Endothelial cell of umbilical vein (primary cell): ENCODE measurements at places on chromosomes 5 and 9.

GRCh38 chr5:126014676-126015075, 408.5 kb upstream of the GRAMD2B start:
- H3K27ac ChIP-seq, result no peak overlapping the region
- no peaks in the 10 kb centered on the region for H3K27me3 ChIP-seq
- H3K4me1 ChIP-seq, result no peaks in the 10 kb centered on the region

- H3K27me3 ChIP-seq, result no peaks in the 10 kb centered on the region
- H3K27ac ChIP-seq, result no peak overlapping the region
- H3K36me3 ChIP-seq, result no peaks in the 10 kb centered on the region
- H3K4me3 ChIP-seq, result no peak overlapping the region
These were observed 342.6 kb downstream of the CETN3 start for GRCh38 chr5:90066920-90067319.

DNA sequence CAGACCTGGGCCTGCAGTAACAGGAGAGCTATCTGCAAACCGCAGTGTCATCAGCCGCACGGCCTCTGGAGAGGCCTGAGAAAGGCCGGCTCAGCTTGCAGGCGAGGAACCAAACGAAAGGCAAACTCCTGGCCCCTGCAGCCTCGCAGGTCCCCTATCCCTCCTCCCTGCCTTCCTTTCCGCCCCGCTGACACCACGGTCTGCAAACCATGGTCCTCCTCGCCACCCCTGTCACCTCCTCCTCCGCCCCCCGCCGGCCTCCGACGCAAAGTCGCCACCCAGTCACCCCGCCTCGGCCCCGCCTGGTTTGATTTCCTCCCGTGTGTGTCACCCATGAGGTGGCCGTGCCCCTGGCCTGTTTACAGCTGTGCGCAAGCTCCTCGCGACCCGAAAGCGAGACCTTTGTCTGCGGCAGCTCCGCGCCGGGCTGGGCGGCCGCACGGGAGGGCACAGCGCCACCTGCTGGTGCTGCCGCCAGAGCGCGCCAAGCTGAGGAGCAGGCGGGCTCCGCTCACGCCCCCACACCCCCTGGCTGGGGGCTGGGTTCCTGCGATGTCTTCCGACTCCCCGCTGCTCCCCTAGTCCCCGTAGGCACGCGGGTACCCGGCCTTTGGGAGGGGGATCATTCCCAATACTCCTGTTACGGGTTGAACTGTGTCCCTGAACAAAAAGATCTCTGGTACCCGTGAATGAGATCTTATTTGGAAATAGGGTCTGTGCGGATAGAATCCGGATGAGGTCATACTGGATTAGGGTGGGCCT, 19.4 kb downstream of the GBGT1 start:
- H3K4me1 ChIP-seq, result peaks cover 15% of the 10 kb centered on the region
- H3K36me3 ChIP-seq, result no peaks in the 10 kb centered on the region
- no peak overlapping the region for H3K4me3 ChIP-seq
- no peak overlapping the region for H3K27ac ChIP-seq
- DNase-seq, result peak; percentile 69

DNA sequence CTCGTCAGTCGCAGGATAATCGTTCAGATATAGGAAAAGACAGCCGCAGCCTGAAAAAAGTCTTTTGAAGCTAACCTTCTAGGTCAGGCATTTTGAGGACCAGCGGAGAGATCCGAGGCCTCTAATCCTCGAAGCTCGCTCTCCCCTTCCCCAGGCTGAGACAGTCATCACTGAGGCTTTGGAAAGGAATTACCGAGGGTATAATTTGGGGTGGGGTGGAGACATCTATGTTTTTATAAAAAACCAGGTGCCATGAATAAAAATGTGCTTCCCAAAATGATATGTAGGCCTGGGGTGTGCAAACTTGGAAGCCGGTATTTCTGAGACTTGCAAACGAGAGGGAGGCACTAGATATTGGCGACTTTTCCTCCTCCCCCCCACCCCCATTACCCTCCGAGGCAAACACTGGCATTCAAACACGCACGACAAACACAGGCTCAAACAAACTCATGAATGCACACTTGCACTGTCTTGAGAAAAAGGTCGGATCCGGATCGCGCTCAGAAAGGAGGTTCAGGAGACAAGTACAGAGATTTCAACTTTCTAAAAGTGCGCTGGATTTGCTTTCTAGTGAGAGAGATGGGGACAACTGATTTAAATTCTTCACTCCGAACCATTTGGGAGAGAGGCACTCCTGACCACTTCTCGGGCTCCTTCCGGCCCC, 935 bp upstream of the MSX2 start:
- H3K27ac ChIP-seq, result no peak overlapping the region
- DNase-seq, result no peak
- H3K4me3 ChIP-seq, result no peak overlapping the region
- no peaks in the 10 kb centered on the region for H3K36me3 ChIP-seq
- peaks cover 41% of the 10 kb centered on the region for H3K27me3 ChIP-seq

GRCh38 chr5:94802450-94802849, 184.0 kb downstream of the SLF1 start:
- H3K4me1 ChIP-seq, result no peaks in the 10 kb centered on the region
- no peak for DNase-seq
- H3K27me3 ChIP-seq, result no peaks in the 10 kb centered on the region
- H3K4me3 ChIP-seq, result no peak overlapping the region

DNA sequence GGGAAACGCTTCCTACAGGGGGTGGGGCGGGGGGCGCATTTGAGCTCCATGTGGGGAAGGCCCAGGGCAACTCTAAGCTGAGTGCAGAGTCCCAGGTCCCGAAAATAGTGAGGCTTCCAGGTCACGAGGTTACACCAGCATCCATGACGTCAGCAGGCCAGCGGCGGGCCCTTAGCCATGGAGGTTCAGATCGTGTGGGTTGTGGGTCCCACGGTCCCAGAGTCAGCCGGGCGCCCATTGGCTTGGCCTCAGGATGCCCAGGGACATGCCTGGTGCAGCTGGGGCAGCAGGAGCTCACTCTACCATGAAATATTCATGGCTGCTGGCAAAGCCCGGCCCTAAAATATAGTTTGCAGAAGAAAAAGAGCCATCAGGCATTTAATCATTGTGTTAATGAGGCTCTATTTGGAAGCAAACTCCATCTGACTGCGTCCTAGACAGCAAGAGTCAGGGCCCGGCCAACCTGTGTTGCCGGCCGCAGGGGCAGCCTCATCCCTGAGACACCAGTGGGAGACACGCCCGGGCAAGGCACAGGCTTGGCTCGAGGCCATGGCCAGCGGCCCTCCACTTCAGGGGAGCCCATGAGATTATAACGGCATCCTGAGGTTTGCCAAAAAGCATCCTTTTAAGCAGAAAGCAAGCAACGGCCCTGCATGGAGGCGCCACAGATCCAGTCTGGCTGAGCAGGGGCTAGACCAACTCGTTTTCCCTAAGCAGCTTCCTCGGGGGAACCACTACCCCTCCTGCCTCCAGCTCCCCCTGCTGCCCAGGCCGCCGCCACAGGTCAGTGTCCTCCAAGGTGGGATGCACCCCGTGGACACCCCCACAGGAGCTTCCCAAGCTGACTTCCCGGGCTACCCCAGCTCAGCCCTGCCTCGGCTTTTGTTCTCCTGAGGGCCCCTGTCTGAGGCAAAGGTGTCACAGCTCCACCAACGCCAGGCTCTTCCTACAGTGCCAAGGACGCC, 108.9 kb upstream of the PPP1R26 start:
- DNase-seq, result no peak
- no peak overlapping the region for H3K27ac ChIP-seq
- no peaks in the 10 kb centered on the region for H3K27me3 ChIP-seq
- H3K36me3 ChIP-seq, result no peaks in the 10 kb centered on the region
- no peaks in the 10 kb centered on the region for H3K4me1 ChIP-seq

DNA sequence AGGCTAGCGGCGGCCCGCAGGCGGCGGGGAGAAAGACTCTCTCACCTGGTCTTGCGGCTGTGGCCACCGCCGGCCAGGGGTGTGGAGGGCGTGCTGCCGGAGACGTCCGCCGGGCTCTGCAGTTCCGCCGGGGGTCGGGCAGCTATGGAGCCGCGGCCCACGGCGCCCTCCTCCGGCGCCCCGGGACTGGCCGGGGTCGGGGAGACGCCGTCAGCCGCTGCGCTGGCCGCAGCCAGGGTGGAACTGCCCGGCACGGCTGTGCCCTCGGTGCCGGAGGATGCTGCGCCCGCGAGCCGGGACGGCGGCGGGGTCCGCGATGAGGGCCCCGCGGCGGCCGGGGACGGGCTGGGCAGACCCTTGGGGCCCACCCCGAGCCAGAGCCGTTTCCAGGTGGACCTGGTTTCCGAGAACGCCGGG, 253 bp downstream of the SLC12A2 start:
- peak; percentile 75 for DNase-seq
- no peaks in the 10 kb centered on the region for H3K36me3 ChIP-seq

DNA sequence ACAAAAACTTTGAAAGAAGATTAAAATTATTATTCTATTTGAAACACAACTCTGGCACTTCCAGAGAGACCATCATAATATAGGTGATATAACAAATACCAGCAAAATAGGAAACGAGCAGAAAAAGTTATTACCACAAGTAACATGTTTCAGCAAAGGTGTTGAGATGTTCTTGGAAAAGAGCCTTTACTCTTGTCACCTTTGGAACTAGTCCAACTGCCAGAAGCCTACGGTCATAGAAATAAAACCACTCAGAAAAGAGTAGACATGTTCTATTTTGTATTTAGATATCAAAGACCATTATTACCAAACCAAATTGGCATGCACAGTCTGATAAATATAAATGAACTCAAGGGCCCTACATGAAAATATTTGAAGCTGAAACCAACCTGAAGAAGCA, 145.0 kb upstream of the DMAC1 start:
- no peaks in the 10 kb centered on the region for H3K4me1 ChIP-seq
- H3K27me3 ChIP-seq, result no peaks in the 10 kb centered on the region
- DNase-seq, result no peak
- no peaks in the 10 kb centered on the region for H3K36me3 ChIP-seq
- H3K4me3 ChIP-seq, result no peak overlapping the region
- H3K27ac ChIP-seq, result no peak overlapping the region

GRCh38 chr5:37723162-37723961, 116.5 kb downstream of the GDNF start:
- no peaks in the 10 kb centered on the region for H3K36me3 ChIP-seq
- H3K4me3 ChIP-seq, result no peak overlapping the region
- no peak for DNase-seq
- H3K27ac ChIP-seq, result no peak overlapping the region
- no peaks in the 10 kb centered on the region for H3K27me3 ChIP-seq

DNA sequence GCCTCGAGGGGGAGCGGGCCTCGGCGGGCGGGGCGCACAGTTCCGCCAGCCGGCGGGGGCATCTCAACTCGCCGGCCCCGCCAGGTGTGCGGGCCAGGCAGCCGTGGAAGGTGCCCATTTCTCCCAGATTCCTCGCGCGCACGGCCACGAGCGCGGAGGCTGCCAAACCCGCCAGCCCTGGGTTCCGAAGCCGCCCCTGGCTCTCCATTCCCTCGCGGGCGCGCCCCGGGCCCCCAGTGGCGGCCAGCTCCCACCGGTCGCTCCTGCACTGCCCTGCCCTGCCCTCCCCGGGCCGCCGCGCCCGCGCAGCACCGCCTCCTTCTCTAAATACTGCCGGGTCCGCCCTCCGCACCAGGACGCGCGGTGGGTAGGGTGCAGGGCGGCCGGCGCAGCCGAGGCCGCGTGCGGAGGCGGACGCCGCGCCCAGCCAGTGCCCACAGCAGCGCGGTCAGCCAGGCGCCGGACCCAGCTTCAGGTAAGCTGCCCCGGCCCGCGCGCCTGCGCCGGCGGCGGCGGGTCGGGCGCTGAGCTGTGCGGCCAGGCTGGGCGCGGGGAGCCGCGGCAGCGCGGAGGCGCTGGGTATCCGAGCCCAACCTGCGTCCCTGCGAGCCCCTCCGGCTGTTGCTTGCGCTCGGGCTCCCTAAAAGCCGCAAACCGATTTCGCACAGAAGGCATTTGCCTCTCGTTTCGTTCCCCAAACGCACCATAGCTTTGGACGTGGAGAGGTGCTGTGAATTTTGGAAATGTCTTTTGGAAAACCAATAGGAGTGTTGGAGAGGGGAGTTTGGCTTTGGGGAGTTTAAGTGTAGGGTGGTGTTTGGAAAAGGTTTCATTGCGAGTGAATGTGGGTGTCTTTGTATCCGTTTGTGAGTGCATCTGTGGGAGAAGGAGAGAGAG, at the start of gene TMEM171:
TMEM171 (plus strand) TSS at position 354 of the 897 bp plus-strand sequence. CDS start 2,799 bp downstream, outside the sequence.
- H3K4me3 ChIP-seq, result peak within 1 kb of the TSS; percentile 86
- peaks cover 32% of the 10 kb centered on the region for H3K4me1 ChIP-seq
- DNase-seq, result peak; percentile 37

DNA sequence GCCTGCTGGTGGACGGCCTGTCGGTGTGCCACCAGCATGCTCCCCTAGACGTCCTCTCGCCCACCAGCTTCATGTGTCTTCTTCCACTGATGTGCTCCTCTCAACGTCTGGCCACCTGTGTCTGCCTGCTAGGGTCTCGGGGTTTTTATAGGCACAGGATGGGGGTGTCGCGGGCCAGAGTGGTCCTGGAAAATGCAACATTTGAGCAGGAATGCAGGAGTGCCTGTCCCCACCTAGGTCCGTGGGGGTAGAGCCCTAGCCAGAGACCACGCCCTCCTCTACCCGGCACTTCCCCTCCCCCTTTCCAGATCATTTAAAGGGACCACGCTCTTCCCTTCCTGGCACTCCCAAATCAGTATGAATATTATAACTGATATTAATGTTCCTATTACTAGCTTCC, 48.0 kb upstream of the OSMR start:
- H3K4me1 ChIP-seq, result peaks cover 15% of the 10 kb centered on the region
- no peaks in the 10 kb centered on the region for H3K36me3 ChIP-seq
- no peak for DNase-seq
- H3K4me3 ChIP-seq, result no peak overlapping the region

- no peak overlapping the region for H3K27ac ChIP-seq
- DNase-seq, result no peak
- H3K4me3 ChIP-seq, result no peak overlapping the region
- H3K27me3 ChIP-seq, result no peaks in the 10 kb centered on the region
- H3K4me1 ChIP-seq, result no peaks in the 10 kb centered on the region
These were observed 120.0 kb upstream of the HMHB1 start for GRCh38 chr5:143691945-143692290.

GRCh38 chr5:1519631-1520210, 4.0 kb downstream of the LPCAT1 start:
- no peak overlapping the region for H3K27ac ChIP-seq
- no peak for DNase-seq
- H3K4me3 ChIP-seq, result no peak overlapping the region
- peaks cover 16% of the 10 kb centered on the region for H3K4me1 ChIP-seq

- no peak overlapping the region for H3K27ac ChIP-seq
- H3K4me1 ChIP-seq, result no peaks in the 10 kb centered on the region
- no peaks in the 10 kb centered on the region for H3K27me3 ChIP-seq
- no peaks in the 10 kb centered on the region for H3K36me3 ChIP-seq
These were observed 18.4 kb upstream of the CNTLN start for GRCh38 chr9:17116400-17116837.

GRCh38 chr9:88303721-88304451, 84.4 kb upstream of the SPIN1 start:
- H3K4me1 ChIP-seq, result no peaks in the 10 kb centered on the region
- H3K4me3 ChIP-seq, result no peak overlapping the region
- no peaks in the 10 kb centered on the region for H3K27me3 ChIP-seq
- no peak overlapping the region for H3K27ac ChIP-seq
- no peaks in the 10 kb centered on the region for H3K36me3 ChIP-seq

GRCh38 chr5:135206862-135207261, 172.8 kb upstream of the PITX1 start:
- no peaks in the 10 kb centered on the region for H3K36me3 ChIP-seq
- no peak for DNase-seq
- H3K27me3 ChIP-seq, result no peaks in the 10 kb centered on the region

- no peaks in the 10 kb centered on the region for H3K27me3 ChIP-seq
- no peak for DNase-seq
- H3K27ac ChIP-seq, result no peak overlapping the region
- no peak overlapping the region for H3K4me3 ChIP-seq
These were observed 602.4 kb upstream of the CLINT1 start for GRCh38 chr5:158461240-158461854.
